Activated CD4-positive, alpha-beta T cell treated with anti-CD3 and anti-CD28 coated beads for 48 hours (primary cell): ENCODE measurements at places on chromosomes 6 and 20.

DNA sequence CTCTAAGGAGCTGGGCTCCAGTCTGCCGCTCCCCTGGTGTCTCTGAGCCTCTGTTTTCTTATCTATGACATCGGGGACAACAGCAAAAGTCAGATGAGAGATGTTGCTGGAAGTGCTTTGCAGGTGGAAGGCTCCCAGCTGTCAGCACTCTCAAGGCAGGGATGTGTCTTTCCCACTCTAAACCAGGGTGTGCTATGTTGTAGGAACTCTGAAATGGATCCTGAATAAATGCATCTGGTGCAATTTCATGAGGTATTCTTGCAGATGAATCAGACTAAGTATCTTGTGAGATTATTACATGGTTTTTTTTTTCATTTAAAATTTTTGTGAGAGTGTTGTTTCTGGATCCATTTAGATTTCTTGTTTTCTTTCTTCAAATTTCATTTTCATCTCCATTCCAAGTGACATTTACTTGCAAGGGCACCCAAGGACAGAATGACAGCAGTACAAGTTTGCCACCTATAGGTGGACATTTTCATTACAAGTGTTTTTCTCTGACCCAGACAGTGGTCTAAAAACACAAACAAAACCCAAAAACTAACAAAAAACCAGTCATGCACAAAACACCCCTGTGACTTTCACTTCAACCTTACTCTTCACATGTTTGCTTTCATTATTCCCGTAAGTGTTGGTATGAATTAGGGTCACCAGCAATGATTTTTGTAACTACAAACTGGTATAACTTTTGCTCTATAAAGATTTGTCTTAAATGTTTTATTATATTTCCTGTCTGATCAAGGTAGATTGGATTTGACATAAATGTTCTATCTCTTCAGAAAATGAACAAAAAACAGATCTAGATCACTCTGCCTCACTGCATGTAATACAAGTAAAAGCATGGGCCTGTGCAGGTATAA, 14.7 kb upstream of the SIM1 start:
- no peak for DNase-seq

DNA sequence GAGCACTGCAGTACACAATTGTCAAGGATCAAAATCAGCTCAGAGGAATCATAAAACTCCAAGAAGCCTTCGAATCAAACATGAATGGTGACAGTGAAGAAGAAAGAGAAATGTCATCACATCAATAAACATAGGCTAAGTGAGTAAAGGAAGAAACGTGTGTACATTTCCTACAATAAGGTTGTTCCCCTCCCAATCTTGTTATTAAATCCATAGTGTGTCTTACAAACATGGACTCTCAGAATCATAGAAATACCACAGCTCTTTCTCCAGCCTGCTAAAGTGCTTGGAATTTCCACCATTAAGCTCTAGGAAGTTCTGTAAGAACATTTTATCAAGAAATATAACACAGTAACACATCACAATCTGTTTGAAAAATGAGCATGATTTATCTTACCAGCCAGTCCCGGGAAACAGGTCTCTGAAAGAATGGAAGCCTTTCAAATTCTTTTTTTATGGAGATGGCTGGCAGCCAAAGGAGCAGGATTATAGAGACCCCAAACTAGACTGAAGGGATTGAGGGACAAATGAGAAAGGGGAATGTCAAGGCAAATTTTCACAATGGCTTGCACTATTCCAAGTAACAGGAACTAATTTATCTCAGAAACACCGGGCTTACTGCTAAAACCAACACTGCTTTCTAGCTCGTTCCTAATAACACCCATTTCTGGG, 4.5 kb upstream of the TNFAIP3 start:
- no peak for DNase-seq

DNA sequence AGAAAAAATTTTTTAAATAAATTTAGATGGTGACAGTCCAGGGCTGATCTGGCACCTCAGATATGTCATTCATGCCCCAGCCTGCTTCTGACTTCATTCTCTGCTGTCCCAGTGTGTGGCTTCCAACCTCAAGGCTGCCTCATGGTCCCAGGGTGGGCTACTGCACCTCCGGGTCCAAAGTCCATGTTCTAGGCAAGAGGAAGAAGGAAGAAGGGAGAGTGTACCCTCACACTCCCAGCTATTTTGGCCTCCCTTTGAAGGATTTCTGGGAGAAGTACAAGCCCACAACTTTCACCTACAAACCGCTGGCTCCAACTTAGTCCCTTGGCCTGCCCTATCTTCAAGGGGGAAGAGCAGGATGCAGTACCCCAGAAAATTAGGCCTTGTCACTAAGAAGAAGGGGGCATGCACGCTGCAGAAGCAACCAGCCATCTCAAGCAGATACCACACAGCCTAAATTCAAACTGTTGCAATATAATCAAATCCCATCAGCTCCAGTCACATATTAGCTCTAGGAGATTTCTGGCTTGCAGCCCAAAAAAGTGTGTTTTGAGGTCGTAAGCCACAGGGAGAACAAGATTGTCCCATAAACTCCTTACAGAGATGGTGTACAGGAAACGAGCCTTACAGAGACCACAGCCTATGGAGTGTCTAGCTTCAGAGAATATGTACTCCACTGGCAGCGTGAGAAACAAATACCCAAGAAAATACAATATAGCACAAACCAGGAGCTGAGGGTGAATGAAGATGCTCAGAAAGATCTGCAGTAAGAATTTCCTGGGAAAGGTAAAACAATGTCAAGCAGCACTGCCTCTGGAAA, 906 bp upstream of the BTN3A2 start:
- DNase-seq = no peak

- no peak for DNase-seq
Observed at GRCh38 chr6:20702366-20702765, 168.1 kb downstream of the CDKAL1 start.

DNA sequence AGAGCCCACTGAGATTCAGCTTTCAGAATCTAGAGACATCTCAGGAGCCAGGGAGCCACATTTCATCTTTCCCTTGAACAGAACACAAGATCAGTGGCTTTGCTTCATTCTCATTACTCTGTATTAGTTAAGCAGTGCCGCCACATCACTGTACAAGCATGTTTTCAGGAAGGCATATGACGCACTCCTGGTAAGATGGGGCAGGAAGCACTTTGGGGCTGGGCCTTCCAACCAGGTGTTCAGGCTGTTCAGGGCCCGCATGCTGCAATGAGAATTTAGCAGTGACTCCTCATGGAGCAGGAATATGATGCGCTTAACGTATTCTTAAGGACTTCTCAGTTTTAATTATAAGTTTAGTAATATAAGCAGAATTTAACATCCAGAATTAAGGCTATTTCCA, 29.7 kb upstream of the GNRH2 start:
- DNase-seq = peak; percentile 33

- no peak for DNase-seq
Observed at GRCh38 chr6:154471609-154472362, 38.7 kb downstream of the CNKSR3 start.

DNA sequence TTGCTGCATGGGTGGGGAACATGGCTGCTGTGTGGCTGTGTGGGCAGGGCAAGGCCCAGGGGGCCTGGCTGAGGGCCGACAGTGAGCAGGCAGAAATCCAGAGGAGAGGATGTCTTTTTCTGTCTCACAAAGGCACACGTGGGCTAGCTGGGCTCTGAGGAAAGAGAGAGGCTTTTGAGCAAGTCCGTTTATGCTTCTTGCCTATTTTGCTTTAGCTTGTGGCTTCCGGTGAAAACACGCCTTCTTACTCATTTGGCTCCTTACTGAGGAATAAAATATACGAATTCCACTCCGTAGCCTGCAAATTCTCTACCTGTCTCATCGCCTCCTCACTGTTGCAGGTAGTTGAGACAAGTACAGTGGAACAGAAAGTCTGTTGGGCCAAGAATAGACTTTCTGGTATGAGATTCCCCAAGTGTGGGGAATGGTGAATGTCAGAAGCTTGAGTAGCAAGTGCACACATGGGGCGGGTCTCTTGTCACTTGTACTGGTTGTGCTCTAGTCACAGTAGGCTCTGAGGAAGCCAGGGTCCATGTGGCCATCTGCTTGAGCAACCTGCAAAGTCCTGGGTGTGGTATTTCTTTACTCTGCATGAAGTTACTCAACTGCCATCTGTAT, 28.4 kb downstream of the WRNIP1 start:
- peak; percentile 53 for DNase-seq

DNA sequence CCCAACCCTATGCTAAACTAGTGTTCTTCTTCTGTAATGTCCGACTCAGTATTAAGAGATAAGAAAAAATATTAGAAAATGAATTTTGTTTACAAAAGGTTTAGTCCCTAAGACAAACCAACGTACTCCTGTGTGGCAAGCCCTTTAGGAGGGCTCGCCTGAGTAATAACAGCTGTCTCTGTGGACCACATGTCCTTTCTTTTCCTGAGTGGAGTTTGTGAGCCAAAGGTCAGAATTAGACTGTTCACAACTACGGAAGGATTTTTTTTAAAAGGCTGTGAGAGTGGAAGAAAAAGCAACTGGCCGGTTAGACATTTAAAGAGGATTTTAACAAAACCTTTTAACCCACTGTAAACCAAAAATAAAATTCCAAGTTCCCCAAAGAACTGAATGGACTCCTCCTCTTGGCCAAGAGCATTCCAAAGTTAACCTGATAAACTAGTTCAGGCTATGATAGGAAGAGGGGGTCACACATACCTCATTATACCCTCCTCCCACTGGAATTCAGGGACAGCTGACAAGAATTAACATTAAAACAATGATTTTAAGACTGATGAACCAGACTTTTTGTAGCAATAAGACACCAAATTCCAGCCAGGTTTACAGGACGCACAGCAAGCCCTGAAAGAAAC, 43.5 kb downstream of the FAM184A start:
- DNase-seq = no peak

- no peak for DNase-seq
Observed at GRCh38 chr6:135071541-135071940, 16.9 kb upstream of the HBS1L start.

DNA sequence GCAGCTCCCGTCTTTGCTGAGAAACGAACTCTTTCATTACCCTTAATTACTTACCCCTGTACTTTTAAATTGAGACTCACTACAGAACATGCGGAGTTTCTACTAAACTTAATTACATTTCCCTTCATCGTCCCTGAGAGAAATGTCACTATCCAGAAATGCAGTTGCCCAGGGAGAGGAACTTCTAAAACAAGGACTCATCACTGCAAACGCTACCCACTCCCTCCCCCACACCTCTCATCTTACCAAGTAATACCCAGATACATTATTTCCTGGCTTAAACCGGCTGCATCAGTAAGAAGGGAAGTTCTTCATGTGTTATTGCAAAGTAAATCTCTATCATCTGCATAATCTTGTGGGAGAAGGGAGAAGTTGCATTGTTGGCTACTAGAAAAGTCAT, 138.3 kb downstream of the IPCEF1 start:
- peak; percentile 47 for DNase-seq

- DNase-seq = no peak
Observed at GRCh38 chr6:101668496-101669030, 275.1 kb downstream of the GRIK2 start.

DNA sequence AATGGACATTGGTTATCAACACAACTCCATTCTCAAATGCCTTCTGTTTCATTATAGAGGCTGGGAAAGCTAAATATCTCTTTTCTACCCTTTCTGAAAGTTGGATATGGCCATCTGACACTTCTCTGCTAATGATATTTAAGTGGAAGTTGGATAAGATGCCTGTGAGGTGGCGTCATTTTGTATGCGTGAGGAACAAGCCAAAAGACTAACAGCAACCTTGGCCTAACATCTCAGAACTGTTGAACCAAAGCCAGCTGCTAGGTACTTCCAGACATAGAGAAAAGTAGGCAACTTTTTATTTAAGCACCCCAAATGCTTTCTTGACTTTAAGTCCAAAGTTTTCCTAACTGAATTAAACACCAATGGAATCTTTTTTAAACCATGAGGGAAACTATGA, 708.4 kb downstream of the CD109 start:
- no peak for DNase-seq

DNA sequence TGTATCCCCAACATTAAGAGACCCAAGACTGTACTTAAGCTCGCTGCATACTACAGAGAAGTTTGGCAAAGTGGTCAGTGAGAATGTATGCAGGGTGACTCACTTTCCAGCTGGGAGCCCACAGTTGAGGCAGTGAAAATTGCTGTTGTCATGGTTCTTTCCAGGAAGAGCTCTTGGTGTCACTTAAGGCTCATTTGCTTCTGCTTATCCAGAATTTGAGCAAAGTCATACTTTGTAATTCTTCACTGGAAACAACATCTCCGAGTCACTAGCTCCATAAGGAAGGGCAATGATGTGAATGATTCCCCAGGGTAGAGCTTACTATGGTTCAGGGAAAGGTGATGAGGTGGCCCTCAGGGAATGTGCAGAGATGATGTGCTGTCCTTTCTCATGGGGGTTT, 65.4 kb upstream of the FBXL4 start:
- DNase-seq = no peak

GRCh38 chr6:158839796-158840195, 20.6 kb upstream of the EZR start:
- DNase-seq = no peak

DNA sequence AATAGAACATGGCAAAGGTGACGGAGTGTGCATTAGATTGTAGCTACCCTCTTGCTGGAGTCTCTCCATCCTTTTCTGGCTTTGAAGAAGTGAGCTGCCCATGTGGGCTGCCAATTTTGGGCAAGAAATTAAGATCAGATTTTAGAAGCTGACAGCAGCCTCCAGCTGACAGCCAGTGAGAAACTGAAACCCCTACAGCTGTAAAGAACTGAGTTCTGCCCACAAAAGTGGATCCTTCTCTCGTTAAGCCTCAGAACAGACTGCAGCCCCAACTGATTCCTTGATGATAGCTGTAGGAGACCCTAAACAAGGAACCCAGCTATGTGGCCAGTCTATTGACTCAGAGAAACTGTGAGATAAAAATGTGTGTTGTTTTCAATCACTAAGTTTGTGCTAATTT, 134.1 kb downstream of the CD109 start:
- no peak for DNase-seq

GRCh38 chr20:46416421-46416820, 10.0 kb upstream of the ELMO2 start:
- DNase-seq = no peak

- no peak for DNase-seq
Observed at GRCh38 chr6:163839296-163839695, 424.8 kb downstream of the QKI start.

- no peak for DNase-seq
Observed at GRCh38 chr6:87494761-87495422, 22.1 kb downstream of the SLC35A1 start.

DNA sequence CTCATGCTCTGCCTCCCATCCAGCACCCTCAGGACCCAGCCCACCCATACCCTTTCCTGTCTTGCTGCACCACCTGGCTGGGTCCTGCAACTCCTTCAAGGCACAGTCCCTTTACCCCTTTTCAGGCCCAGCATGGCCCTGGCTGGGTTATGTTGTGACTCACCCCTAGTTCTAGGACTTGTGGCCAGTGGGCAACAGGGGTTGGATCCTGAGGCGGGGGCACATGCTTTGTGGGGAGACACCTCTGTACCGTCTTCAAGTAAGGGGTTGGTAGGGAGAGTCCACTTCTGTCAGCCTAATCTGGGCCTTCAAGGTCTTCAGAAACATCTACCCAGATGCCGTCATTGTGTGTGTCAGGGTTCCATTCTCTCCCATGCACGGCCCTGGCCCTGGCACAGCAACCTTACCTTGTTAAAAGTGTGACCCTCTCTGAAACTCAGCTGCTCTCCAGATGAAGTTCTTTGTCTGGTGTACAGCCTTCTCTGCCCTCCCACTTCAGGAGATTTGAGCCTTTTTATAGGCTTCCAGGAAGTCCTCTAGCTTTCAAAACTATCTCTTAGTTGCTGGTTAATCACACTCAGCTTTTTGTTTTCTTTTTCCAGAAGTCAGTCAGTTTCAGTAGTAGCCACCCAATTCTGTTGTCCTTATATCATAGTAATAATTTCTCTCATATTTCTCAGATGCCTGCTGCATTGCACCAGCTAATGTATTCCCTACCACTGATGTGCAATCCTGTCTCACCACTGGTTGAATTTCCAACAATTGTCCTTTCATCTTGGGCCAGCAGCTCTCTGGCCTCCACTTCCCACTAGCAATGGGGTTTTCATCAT, 107.3 kb downstream of the NRN1 start:
- no peak for DNase-seq
